Stimulated activated CD8-positive, alpha-beta memory T cell treated with anti-CD3 and anti-CD28 coated beads, Interleukin-2, amount 100 ng/mL, for 48 hours (primary cell): ENCODE measurements at places on chromosomes 7 and 10.

GRCh38 chr7:119482209-119482608 is 790.8 kb upstream of the KCND2 start:
- no peak for DNase-seq

DNA sequence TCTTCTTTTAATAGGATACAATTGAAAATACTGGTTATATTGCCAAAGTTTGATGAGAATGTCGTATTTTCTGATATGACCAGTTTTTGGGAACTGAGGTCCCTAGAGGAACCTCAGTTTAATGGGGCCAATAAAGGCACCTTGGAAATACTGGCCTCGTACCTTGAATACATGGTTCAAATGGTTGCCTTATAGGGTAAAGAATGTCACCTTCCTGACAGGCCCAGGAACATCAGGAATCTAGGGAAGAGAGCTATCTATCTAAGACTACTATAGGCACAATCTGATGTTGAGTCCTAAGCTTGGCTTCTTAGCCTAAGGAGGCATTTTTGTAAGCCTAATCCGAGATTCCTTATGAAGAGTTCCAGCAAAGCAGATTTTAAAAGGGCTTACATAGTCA is 9.3 kb downstream of the SHTN1 start:
- no peak for DNase-seq

- no peak for DNase-seq
Observed at GRCh38 chr7:28782362-28782761, 175.8 kb downstream of the TRIL start.

- no peak for DNase-seq
Observed at GRCh38 chr7:157188091-157188665, 49.5 kb downstream of the UBE3C start.

DNA sequence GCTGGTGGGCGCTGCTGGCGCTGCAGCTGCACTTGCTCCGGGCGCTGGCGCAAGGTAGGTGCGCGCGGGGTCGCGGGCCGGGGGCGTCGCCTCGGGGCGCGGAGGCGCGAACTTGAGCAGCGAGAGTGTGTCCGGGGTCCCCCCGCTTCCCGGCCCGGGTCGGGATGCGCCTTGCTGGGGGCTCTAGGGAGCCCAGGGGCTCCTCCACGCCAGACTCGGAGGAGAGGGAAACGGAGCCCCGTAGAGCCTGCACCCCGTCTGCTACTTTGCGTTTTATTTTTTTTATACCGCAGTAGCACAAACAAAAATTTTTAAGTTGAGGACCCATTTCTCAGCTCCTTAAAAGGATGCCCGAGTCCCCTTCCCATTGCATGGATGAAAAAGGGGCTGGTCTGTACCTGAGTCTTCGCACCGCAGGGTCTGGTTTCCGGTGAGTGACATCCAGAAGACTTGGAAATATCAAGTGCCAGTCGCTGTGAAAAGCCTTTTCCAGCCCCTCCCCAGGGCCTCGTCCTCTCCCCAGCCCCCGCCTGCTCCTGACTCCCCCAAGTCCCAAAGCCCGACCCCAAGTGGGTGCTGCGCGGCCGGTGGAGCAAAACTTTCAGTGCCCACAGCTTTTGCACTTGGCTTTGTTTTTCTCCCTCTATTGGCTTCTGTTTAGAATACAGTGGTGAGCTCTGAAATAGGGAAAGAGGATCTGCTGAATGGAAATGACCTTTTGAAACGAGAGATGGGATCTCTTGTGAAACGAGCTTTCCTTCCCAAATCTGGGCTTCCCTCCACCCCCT is 973 bp downstream of the SDK1 start:
- no peak for DNase-seq

GRCh38 chr7:13745530-13745929 is 243.9 kb downstream of the ETV1 start:
- no peak for DNase-seq

DNA sequence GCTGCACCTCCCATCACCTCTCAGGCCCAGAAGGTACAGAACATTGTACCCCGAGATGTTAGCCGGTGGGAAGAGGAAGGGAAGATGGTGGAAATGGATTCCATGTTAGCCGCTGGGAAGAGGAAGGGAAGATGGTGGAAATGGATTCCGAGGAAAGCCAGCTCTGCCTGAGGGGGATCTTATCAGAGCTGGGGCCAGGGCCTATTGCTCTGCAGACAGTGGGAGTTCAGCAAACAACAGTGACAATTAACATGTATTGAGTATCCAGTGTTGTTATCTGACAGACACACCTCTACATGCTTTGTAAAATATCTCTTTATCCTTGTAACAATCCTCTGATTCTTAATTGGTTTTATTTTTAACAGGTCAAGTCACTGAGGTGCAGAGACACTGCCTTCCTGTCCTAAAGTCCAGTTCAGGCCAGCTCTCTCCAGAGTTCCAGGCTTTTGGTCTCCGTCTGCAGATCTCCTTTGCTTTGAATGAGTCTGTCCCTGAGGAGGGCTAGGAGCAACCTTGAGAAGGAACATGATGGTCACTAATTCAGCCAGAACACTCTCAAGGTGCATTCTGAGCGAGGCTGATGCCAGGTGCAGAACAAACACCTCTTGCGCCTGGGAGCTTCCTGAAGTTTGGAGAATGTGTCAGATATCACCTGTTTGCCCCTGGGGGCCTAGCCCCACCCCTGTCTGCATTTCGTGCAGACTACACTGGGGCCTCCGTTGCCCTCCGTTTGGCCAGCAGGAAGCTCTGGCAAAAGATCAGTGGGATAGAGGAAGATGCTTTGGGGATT is 82.4 kb upstream of the PODXL start:
- DNase-seq, result no peak

- DNase-seq, result no peak
Observed at GRCh38 chr10:110350812-110351211, 46.1 kb upstream of the SMNDC1 start.

DNA sequence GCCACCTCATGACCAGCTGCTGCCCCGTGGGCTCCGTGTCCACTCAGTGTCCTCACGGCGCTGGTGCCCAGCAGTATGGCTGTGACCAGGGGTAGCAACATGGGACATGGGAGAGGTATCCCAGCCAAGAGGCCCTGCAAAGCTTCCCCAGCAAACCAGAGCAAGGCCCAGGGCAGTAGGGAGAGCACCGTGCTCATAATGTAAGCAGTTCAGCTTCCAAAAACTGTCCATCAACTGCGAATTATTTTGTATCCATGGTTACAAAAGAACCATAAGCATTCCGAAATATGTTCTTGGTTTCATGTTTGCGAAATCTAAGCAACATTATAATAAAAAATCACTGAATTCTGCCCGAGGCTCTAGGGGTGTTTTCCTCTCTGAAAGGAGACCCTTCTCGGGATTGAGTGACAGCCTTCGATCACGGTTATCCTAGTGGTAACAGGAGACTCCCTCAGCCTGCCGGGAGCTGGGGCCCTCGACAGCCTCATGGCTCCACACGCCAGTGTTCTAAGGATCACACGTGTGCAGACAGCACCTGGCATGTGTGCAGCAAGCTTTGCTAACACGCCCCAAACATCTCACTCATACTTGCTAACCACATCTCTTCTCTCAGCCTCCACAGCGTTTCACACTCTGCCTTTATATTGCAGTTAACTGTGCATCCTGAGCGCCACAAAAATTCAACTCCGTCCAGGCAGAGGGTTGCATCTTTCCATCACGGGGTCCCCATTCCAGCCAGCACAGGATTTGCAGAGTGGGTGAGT is 117.6 kb downstream of the DIP2C start:
- no peak for DNase-seq

DNA sequence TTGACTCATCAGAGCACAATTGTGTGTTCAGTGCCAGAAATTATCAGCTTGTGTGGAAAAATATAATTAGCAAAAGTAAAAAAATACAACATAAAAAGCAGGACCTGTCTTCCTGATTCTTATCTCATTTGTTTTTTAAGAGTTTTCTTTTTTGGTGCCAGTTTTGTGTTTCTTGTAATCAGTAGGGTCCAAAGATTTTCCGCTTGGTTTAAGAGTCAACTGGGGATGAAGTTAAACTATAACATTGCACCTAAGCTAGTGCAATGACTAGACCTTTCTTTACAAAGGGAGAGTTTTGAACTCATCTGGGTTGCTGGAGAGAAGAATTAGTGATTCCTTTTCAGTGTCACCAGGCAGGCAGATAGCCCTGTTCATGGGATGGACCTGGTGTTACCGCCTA is 113.4 kb downstream of the PLPP4 start:
- DNase-seq, result no peak

DNA sequence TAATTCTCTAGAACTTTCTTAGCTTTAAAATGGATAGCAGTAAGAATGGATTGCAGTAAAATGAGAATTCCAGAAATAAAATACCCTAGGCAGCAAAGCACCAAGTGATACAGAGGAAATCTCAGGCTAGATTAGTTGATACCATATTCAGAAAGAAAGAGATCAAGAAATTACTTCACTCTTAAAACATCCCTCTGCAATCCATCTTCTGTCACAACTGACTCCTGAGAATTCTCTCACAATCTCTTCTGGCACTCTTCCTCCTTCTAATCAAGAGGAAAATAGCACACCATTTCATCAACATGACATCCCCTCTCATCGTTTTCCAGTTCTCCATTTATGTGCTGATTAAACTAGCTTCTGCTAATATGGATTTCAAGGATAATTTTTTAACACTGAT is 42.2 kb upstream of the LAMB1 start:
- DNase-seq, result no peak

- DNase-seq, result no peak
Observed at GRCh38 chr10:4450981-4451908, 374.8 kb upstream of the AKR1E2 start.

DNA sequence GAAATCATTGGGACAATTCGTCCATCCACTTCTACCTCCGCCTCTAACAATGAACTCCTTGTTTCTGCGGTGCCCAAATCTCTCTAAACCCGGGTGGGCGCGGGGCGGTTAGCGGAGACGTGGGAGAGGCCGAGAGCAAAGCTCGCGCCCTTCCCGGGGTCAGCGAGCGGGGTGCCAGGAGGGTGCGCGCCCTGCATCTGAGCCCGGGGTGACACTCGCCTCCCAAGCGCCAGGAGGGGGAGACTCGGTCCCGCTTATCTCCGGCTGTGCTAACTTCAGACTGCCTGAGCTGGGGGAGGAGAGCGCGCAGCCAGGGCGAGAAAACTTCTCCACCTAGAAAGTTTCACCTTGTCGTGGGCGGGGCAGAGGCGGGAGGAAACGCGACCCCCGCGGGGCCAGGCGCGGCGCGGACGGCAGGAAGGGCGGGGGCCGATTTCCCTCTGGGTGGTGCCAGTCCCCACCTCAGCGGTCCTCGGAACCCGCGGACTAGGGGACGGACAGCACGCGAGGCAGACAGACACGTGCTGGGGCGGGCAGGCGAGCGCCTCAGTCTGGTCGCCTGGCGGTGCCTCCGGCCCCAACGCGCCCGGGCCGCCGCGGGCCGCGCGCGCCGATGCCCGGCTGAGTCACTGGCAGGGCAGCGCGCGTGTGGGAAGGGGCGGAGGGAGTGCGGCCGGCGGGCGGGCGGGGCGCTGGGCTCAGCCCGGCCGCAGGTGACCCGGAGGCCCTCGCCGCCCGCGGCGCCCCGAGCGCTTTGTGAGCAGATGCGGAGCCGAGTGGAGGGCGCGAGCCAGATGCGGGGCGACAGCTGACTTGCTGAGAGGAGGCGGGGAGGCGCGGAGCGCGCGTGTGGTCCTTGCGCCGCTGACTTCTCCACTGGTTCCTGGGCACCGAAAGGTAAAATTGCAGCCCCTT is at the start of gene MET:
MET (plus strand) TSS at position 516 of the 915 bp plus-strand sequence. CDS start 26,889 bp downstream, outside the sequence.
- peak; percentile 34 for DNase-seq

GRCh38 chr10:5614155-5614721 is 52.2 kb downstream of the ASB13 start:
- no peak for DNase-seq

DNA sequence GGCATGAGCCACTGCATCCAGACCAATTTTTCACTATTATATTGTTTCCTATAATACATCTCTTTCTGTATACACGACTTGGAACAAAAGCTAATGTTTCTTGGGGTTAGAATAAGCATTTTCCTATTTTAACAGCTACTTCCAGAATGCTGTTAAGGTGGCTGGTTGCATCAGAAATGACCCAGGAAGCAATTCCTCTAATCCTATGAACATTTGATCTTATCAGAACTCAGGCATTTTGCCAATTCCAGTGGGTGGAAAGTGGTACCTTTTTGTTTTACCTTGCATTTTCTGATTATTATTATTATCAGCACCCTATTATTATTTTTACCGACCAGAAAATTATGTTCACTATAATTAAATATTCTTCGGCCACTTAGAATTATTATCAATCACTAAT is 73.3 kb downstream of the NDUFB2 start:
- no peak for DNase-seq

DNA sequence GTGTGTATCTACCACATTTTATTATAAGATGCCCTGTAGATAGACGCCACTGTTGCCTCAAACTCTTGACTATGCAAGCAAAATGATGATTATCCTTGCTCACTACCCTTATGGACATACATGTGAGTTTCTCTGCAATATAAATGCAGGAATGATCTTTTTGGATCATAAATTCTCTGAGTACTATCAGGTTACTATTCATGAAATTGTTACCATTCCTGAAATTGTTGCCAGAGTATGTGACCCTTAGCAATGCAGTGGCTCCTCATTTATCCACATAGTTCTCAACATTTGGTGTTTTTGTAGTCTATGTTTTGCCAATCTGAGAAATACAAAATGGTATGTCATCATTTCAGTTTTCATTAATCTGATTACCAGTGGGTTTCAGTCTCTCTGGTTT is 166.2 kb upstream of the FAM3C start:
- no peak for DNase-seq

DNA sequence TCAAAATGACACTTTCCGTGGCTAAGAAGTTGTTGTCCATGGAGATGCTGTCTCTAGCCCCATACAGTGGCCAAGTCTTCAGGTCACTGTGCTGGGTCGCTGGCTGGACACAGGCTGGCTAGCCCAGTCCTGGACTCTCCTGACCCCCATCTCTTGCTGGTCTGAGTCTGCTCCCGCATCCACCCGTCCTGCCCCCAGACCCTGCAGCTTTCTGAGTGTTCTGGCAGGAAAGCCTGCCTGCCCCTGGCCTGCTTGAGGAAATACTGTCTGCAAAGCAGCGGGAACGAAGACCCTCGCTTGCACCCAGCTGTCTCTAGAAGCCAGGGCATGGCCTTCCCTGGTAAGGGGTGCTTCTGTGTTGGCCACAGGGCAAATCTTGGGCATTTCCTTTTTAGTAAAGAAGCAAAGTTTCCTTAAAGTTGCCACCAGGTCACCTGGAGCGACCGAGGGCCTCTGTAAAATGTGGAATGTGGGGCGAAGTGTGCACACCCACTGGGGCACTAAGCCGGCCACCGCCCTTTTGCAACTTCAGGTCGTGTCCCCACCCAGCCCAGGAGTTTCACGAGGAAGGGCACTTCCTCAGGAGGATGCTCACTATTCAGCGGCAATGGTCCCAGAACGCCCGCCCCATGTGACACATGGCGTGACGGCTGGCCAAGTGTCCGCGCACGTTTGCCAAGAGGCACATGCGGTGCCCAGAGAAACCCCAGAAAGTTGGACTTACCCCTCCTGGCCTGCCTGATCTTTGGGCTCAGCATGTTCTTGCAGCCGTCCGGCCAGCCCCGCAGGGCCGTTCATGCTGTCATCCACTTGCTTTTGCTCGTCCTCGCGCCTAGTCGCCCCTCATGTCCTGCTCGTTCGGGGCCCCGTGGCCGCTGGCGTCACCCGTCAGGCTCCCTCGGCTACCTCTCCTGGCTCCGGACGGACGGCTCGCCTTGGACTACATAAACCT is 558 bp downstream of the ARHGAP22 start:
- DNase-seq, result no peak
